ENCODE measurements at places on chromosomes 2 and 18. TPM values are rescaled to one million over a fixed set of nuclear protein-coding genes. Genes with fewer than 3 reads are reported as not detected.

UGT1A3 gene
- total RNA-seq, result not detected

UGT1A10 gene
- total RNA-seq, result not detected

TMEM247 gene
- total RNA-seq, result 2.6 TPM

ACTG2 gene
- total RNA-seq, result 1,031 TPM

UPP2 gene
- not detected for total RNA-seq

RTN4 gene
- 190 TPM for total RNA-seq

SP5 gene
- total RNA-seq, result 8.4 TPM

HTRA2 gene
- 37.9 TPM for total RNA-seq

- DNase-seq, result no peak
These were observed 1323.2 kb upstream of the DDX18 start for GRCh38 chr2:116491292-116491691.

DNA sequence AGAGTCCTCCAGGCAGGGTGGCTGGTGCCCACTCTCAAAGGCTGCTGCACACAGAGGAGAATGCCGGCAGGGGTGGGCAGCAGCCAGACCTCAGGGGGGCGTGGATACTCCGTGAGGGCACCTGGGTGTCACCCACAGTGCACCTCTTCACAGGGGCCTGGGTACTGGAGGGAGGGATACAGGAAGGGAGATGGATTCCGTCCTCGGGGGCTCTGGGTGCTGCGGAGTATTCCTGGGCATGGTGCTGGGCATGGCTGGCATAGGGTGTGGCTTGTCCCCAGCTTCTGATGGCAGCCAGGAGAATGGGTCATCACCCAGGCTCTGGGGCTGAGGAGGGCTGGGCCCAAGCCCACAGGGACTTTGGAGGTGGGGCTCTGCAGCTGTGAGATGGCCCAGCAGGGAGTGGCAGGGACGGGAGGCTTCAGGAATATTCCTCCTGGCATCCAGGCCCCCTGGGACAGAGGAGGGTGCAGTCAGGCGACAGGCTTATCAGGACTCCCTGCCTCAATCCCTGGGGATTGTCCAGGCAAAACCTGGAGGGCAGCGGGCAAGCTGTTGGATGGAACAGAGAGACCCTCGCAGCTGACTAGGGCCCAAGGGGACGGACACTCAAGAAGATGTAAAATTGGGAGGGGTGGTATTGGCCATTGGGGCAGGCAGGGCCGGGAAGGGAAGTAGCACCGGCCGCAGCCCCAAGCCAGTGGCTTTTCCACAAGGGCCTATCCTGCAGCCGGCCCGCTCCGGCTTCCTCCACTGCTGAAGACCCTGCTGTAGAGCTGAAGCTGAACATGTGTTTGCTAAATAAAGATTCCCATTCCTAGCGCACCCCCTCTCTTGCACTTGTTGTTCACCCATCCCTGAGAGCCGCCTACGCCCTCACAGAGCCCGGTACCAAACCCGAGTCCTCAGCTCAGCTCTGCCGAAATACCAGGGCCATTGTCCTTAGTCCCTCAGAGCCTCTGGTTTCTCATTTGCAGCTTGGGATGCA is 5.7 kb upstream of the KLHL30 start:
- DNase-seq, result no peak

DNA sequence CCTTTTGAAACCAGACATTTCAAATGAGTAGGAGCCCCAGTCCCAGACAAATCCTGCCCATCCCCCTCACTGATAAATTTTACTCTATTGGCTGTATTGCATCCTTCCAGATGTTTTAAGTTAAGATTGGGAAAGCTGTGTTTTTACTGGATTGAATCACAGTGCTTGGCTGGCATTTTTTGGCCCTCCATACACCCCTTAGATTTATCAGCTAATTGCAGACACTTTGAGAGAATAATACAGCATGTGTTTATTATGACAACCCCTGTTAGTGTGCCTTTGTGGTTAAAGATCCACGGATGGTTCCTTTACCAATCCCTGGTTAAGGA is 74.9 kb downstream of the ANTXR1 start:
- no peak for DNase-seq

- DNase-seq, result no peak
These were observed 171.8 kb upstream of the PIK3C3 start for GRCh38 chr18:41783065-41783818.

- DNase-seq, result peak; percentile 73
These were observed 484 bp downstream of the ABCB6 start for GRCh38 chr2:219218217-219218731.

GRCh38 chr2:240916571-240917008 is 10.5 kb downstream of the CROCC2 start:
- DNase-seq, result no peak

DNA sequence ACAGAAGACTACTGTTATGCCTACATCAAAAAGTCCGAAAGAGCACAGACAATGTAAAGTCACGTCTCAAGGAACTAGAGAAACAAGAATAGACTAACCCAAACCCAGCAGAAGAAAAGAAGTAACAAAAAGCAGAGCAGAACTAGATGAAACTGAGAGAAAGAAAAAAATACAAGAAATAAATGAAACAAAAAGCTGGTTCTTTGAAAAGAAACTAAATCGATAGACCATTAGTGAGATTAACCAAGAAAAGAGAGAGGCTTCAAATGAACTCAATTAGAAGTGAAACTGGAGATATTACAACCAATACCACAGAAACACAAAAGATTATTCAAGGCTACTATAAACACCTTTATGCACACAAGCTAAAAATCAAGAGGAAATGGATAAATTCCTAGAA is 271.8 kb downstream of the MBD2 start:
- DNase-seq, result no peak

- no peak for DNase-seq
These were observed 154.3 kb upstream of the FN1 start for GRCh38 chr2:215590010-215590745.

DNA sequence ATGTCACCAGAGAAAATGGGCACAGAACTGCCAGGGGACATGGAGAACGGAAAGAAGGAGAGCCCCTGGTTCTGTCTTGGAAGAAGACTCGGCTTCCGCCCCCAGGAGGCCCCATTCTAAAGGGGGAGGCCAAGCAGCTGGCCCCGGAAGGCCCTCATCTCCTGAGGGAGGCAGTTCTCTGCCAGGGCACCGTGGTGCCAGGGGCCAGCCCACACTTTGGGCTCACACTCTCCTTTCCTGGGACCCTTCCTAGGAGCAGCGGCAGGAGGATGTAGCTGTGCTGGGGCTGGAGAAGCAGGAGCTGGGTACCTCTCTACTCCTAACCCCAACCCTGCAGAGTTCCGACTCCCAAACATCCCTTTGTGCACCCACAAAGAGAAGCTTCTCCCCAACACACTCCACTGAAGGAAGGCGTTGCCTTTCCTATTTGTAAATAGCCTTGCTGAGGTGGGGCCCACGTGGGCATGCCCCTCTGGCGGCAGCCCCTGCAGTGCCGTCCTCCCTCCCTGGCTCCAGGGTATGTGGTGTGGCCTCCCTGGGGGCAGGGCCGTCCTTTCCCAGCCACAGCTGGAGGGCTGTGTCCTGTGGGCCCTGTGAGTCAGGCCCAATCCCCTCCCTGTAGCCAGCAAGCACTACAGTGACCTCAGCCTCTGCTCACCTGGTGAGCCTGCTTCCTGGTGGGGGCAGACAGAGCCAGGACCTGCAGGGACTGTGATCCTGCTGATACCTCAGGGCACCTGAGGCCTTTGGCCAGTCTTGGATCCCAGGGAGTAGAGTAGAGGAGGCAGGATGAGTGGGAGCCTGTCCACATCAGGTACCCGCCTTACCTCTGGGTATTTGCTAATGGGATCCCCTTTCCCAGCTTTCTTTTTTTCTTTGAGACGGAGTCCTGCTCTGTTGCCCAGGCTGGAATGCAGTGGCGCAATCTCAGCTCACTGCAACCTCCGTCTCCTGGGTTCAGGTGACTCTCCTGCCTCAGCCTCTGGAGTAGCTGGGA is 26.6 kb downstream of the ZFP36L2 start:
- no peak for DNase-seq

DNA sequence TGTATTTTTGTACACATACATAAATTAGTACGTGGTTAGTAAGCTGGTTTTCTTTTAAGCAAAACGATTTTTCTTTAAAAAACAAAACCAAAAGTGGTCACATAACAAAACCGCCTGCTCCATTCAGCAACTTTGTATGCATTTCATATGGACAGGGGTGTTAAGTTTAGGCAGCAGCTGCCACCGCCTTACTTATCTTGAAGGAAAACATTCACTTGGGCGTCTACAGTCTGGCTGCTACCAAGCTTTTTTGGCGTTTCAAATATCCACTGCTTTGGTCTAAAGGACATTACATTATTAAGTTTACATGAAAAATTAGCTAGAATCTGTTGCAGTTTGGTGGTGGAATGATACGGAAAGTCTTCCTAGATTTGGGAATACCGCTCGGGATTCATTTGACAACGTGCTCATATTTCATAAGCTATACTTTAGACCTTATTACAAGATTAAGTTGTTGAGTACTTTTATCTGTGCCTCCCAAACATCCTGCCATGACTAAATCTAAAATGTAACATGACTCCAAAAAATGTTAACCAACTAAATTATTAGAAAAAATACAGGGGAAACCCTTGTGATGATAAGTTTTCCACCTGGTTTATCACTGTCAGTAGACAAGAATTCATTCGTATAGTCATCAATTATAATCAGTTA is 214.8 kb downstream of the NEDD4L start:
- no peak for DNase-seq

- no peak for DNase-seq
These were observed 13.9 kb downstream of the ARPC2 start for GRCh38 chr2:218230882-218231281.

DNA sequence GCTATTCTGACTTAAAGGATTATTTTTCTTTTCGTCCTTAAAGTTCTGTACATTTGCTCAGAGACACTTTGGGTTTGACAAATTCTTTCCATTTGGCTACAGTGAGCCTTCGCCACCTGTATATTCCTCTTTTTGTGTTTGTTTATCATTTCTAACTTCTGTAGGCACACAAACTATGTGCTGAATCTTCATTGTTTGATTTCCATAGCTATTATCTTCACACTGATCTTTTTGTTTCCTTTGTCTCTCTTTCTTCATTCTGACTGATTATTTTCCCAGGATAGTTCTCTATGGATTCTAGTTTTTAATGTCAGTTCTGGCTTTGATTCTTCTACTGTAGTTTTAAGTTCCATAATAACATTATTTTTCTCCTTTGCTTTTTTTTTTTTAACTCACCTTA is 350.2 kb downstream of the ZNF521 start:
- no peak for DNase-seq

GRCh38 chr2:147679191-147679954 is 165.5 kb upstream of the ACVR2A start:
- DNase-seq, result no peak

DNA sequence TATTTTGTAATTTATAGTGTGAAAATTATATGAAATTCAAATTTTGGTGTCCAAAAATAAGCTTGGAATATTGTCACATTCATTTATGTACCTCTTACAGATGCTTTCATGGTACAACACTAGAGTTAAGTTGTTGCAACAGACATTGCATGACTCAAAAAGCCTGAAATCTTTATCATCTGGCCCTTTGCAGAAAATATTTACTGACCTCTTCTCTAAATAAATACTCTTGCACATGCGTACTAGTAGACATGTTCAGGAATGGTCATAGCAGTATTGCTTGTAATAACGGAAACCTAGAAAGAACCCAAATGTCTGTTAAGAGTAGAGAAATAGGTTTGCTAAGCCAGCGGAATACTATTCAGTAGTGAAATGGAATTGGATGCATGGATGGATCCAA is 60.4 kb downstream of the GALNT1 start:
- no peak for DNase-seq

DNA sequence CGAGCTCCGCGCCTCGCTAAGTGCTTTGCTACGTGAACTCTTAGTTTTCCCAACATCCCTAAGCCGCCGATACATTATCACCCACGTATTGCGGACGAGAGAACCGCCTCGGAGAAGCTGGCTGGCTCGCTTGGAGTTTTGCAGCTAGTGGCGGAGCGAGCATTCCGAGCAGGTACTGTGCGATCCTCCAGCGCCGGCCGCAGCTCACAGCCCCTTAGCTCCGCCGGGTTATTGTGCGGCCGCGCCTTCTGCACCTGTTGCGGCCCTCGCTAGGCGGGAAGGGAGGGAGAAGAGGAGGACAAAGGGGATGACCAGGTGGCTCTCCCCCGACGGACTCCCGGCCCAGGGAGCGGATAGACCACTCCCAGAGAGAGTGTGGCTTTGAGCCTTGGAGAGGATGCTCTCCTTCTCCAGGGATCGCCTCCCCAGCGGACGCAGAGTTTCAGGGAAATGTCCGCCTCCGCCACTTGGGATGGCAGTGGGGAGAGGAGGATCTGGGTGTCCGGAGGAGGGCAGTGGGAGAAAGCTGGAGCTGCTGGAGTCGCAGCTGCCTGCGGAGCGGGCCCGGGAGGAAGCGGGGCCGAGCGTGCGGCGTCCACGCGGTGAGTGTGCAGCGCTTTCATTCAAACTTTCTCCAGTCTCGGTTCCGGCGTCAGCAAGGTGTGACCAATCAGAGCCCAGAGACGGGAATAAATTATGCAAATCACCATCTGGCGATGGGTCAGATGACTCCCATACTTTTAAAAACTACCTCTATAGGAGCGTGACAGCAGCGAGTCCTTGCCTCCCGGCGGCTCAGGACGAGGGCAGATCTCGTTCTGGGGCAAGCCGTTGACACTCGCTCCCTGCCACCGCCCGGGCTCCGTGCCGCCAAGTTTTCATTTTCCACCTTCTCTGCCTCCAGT is at the start of gene LIPG:
Gene LIPG (plus strand): TSS at position 769 of the 905 bp plus-strand sequence. CDS start 252 bp downstream, outside the sequence.
- peak; percentile 75 for DNase-seq

DNA sequence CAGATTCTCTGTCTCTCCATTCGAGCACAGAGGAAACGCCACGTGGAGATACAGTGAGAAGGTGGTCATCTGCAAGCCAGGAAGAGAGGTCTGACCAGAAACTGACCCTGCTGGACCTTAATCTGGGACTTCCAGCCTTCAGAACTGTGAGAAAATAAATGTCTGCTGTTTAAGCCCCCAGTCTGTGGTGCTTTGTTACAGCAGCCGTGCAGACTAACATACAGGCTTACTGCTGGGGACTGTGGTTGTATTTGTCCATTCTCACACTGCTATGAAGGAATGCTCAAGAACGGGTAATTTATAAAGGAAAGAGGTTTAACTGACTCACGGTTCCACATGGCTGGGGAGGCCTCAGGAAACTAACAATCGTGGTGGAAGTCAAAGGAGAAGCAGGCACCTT is 432.7 kb downstream of the IRS1 start:
- no peak for DNase-seq

- no peak for DNase-seq
These were observed 179.1 kb upstream of the CYP26B1 start for GRCh38 chr2:72326759-72327158.

DNA sequence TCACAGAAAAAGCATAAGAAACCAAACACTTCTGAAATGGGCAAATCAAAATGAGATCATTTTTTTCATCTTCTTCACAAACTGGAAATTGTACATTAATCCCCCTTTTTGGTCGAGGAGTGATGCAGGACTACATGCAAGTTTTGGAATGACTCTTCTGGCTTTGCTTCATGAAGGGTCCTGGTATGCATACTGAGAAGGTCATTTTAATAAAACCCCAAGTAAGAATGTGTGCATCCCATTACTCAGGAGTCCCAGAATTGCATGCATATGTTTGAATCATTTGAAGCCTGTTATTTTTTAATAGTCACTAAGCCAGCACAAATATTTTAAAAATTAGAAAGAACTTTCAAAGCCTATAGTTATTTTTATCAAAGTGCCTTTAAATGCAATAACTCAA is 16.7 kb upstream of the EHBP1 start:
- no peak for DNase-seq

- DNase-seq, result no peak
These were observed 112.4 kb upstream of the WDR75 start for GRCh38 chr2:189328848-189329245.

Data from prostate gland (tissue), 2 donors.